Activated T-cell treated with anti-CD3 and anti-CD28 coated beads, Interleukin-2, amount 50 U/mL, for 1 hour (primary cell): ENCODE measurements at places on chromosomes 11 and 22.

- no peak for DNase-seq
Measured at GRCh38 chr11:20315800-20316199, 47.7 kb upstream of the HTATIP2 start.

DNA sequence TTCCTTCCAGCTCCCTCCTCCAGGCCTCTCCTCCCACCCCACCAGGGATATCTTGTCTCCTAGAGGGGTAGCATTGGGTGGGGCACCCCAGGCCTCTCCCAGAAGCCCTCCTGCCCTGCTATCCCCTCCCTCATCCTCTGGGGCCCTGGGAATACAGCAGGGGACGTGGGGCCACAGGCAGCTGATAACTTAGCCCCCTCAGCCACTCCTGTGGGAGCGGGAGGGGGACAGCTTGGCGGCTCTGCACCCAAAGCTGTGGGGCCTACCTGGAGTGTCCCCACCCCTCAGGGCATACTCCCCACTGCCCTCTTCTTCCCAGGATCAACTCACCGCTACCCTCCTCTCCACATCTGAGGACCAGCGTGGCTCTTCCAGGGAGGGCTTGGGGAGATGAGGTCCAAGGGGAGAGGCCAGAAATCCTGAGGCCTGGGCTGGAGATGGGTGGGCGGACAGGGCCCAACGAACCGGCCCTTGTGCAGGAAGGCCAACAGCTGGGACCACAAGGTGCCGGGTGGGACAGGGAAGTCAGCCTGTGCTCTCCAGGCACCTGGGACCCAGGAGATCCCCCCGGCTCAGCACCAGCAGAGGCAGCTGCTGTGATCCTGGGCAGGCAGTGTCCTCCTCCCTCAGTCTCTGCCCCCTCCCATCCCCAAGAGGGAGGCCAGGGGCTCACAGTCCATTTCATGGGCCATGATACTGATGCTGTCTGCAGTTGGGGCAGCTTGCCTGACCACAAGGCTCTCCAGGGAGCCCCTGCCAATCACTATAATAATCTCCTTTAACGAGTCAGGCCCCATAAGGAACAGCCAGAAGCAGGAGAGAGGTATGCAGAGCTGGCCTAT lies 23.2 kb downstream of the NEAT1 start:
- no peak for DNase-seq

- no peak for DNase-seq
Measured at GRCh38 chr11:130209128-130209932, 49.7 kb downstream of the ST14 start.

- no peak for DNase-seq
Measured at GRCh38 chr22:44925465-44926123, 84.2 kb downstream of the PHF21B start.

GRCh38 chr22:30701872-30702271 lies 7.2 kb downstream of the OSBP2 start:
- DNase-seq: no peak

- no peak for DNase-seq
Measured at GRCh38 chr11:130128626-130129025, 31.0 kb upstream of the ST14 start.

DNA sequence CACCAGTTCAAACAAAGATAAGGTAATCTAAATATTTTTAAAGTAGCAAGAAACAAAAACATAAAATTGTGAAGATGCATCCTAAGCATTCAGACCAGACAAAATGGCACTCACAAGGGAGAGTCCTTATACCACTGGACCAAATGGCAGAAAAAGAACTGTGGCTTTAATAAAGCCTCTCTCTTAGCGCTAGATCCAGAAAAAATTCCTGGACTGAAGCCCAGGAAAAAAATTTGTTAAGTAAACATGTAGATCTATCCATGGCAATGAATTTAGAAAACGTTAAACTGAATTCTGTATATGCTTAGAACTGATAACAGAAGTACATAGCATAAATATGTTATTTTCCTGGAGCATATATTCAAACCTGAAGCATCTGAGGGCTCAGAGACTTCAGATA lies 11.8 kb upstream of the CD59 start:
- no peak for DNase-seq

GRCh38 chr11:76161261-76161961 lies 44.9 kb downstream of the WNT11 start:
- DNase-seq: no peak

DNA sequence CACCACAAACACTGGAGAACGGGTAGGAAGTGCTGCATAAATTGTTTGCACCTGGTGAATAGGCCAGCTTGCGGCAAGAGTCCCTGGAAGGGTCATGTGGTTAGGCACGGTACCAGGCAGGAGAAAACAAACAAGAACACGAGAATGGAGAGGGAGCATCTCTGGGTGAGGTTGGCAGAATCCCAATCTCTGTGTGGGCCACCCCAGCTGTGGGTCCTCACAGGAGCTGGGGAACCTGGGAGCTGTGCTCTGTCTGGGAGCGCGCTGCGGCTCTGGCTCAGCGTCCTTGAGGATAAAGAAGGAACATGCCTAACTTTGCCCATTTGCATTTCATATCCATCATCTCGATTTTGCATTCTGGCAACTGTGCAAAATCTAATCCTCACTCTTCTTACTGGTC lies 46.1 kb upstream of the JAM3 start:
- DNase-seq: no peak

- no peak for DNase-seq
Measured at GRCh38 chr11:13717331-13717730, 48.9 kb downstream of the FAR1 start.

- no peak for DNase-seq
Measured at GRCh38 chr22:25672289-25673084, 69.5 kb upstream of the MYO18B start.

GRCh38 chr11:1912289-1912878 lies 7.1 kb upstream of the TNNT3 start:
- DNase-seq: no peak

DNA sequence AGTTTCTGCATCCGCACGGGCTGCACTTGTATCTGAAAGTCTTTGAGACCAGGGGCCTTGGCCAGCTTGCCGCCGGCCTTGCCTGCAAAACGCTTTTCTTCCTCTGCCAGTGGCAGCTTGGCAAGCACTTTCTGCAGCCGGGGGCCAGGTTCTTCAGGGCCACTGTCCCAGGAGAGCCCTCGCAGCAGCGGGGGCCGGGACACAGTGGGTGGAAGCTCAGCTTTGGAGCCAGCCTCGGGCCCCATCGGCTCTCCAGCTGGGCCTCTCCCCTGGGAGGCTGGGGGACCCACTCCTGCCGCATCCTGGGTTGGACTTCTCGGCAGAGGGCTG lies 57.5 kb upstream of the LYVE1 start:
- DNase-seq: no peak

- DNase-seq: no peak
Measured at GRCh38 chr22:26811647-26811992, 154.2 kb downstream of the MIAT start.

DNA sequence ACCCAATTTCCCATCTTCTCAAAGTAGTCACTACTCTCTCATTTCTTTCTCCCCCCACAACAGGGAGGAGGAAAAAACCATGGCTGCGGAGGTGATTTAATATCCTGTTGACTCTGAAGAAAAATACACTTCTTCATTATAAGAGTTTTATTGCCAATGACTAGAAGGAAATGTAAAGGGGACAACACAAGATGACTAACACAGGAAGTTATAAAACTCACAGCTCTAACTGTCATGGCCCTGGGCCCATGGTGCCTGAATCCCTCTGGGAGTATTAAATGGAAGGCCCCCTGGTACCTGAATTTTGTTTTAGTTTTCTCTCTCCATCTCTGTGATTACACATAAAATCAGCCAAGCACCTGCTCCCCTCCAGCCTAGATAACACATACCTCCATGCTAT lies 352.8 kb upstream of the FAT3 start:
- no peak for DNase-seq

- no peak for DNase-seq
Measured at GRCh38 chr11:117833401-117833891, 8.9 kb upstream of the FXYD2 start.

GRCh38 chr11:76321820-76322524 lies 59.0 kb downstream of the THAP12 start:
- no peak for DNase-seq

DNA sequence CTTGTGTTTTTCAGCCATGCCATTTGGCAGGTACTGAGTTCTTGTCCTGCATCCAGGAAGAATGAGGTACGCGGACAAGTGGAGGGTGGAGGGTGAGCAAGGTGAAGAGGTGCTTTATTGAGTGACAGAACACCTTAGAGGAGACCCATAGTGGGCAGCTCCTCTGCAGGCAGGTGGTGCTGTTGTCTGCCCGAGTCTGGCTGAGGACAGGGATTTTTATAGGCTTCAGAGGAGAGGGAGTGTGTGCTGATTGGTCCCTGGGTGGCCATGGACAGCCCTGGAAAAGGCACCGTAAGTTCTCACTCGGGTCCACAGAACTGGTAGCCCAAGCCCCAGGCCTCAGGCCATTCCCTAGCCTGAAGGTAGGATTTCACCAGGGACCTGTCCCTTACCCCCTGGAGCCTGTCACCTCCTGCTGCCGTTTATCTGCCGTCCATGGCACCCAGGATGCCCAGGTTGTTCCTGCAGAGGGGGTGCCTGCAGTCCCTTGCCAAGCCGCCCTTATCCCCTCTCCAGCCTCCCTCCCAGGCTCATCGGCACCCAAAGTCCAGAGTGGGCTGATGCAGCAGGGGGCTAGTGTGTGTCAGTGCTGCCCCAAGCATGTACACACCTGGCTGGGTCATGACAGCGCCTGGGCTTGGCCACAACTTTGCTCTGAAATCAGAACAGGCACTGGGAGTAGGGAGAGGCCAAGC lies 213.6 kb downstream of the LRRC4C start:
- DNase-seq: no peak

DNA sequence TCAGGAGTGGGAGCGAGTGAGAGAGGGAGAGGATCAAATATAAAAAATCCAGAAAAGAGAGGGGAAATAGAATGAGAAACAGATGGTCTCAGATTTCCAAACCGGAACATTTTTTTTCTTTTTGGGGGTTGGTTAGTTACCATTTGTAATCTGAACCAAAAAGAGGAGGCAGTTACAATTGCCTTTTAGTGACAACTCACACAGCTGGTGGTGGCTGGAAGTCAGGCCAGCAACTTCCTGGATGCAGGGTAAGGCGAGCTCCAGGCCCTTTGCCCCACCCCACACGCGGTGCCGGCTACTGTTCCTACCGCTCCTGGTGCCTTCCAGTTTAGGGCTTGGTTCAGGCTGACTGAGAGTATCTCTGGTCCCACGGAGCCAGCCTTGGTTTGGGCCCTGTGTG lies 21.0 kb upstream of the UBASH3B start:
- DNase-seq: no peak

- DNase-seq: no peak
Measured at GRCh38 chr11:64268893-64269539, 15.4 kb downstream of the BAD start.

DNA sequence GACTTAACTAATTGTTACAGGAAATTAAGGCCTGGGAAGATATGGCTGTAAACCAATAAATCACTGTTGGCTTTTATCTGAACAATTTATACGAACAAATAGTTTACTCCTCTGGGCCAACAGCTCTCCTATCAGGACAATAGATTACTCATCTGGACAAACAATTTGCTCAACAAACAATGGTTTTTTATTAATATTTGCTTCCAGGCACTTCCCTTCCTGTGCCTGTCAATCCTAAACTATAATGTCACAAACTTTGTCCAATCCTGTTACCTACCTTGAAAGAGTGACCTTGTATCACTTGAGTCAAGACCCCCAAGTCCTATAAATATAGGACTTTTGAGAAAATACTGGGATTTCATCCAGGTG lies 87.6 kb upstream of the OR9Q1 start:
- no peak for DNase-seq

DNA sequence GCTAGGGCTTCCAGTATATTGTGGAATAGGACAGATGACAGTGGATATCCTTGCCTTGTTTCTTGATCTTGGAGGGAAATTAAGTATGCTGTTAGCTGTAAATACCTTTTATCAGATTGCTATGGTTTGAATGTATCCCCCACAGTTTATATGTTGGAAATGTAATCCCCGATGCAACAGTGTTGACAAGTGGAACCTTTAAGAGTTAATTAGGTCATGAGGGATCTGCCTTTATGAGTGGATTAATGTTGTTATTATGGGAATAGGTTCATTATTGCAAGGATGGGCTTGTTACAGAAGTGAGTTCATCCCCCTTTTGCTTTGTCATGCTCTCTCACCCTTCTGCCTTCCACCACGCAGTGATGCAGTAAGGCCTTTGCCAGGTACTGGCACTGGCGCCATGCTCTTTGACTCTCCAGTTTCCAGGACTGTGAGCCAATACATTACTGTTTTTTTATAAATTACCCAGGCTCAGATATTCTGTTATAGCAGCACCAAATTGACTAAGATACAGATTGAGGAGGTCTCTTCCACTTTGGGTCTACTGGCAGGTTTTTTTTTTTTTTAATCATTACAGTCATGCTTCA lies 16.4 kb downstream of the CABIN1 start:
- no peak for DNase-seq

GRCh38 chr11:122652495-122652894 lies 3.0 kb upstream of the UBASH3B start:
- no peak for DNase-seq

DNA sequence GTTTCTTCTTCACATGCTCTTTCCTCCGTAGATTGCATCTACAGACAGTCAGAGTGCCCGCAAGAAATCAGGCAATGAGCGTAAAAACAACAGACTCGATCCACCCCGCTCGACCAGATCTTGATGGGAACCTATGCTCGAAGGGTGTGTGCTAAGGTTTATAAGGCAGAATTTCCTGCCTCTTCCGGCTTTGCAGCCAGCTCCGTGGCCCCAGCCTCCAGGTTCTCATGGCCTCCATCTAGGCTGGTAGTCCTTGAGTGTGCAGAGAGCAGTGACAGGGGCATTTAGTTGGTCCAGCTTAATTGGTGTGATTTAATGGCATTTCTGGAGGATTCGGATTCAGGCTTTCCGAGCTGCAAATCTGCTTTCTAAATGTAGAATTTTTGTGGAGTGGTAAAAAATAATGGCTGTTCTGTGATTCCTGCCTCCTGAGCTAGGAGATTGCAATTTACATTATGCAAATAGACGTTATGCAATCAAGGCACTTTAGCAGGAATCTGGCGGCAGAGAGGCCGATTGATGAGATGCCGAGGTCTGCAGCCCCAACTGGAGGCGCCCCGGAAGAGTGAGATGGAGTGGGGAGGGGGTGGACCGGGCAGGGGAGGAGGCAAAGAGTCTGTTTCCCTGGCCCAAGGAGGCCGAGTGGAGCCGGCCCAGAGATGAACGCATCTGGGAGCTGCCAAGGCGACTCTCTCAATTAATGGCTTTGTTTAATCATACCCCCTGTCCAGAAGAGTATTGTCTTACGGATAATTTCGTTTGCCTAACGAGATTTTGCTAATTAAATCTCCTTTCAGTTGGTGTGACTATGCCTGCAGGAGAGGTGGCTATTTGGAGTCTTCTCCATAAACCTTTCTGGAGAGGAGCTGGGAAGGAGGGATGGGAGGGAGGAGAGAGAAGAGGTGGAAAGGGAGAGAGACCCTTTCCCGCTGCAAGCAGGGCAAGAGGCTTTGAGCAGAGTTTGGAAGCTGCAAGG lies 75.3 kb downstream of the PKNOX2 start:
- no peak for DNase-seq

DNA sequence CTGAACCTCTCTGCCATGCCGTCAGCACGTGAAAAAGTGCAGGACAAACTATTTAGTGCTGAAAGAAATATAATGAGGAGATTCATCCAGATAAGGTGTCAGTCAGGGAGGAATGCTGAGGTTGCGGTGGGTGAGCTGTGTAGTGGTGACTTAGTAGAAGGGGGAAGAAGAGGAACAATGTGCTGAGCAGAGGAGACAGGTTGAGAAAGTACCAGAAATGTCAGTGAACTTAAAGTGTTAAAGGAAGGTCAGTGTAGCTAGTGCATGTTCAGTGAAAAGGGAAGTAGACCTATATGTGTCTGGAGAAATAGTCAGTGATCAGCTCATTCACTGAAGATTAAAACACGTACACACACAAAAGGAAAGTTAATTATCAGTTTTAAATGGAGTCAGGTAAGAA lies 237.6 kb upstream of the CCDC179 start:
- DNase-seq: no peak

- DNase-seq: no peak
Measured at GRCh38 chr11:66479394-66480116, 679 bp upstream of the DPP3 start.
